ENCODE measurements at places on chromosomes 1 and 21. TPM values are rescaled to one million over a fixed set of nuclear protein-coding genes. Genes with fewer than 3 reads are reported as not detected.

DNA sequence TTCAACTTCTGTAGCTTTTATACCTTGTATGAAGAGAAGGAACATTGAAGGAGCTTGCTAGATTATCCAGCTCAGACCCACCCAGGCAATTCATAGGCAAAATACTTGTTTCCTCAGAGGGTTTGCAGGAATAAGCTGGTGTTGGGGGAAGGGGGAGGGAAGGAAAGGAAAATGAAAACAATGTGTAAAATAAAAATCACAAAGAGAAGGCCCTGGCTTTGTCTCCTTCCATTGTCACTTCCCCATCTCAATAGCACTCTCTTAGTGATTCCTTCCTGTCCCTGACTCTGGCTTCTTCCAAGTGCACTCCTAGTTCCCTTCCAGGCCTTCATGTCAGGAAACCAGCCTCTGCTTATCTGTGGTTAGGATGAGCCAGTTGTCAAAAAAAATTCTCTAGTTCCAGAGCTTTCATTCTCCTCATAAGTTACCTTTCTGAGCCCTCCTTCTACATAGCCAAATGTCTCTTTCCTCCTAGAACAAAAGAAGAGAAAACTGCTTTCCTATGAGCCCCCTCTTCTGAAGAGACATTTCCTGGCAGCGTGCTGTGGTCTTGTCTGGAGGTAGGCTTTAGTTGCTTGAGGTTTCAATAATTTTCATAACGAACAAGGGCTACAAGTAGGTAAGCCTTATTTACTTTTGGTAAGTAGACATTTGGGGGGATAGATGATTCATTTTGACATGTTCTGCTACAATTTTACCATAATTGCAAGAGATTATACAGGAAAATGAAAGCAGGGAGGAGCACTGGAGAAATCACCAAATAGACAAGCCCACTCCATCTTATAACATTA lies 45.7 kb downstream of the FASLG start:
- no peak for DNase-seq

DNA sequence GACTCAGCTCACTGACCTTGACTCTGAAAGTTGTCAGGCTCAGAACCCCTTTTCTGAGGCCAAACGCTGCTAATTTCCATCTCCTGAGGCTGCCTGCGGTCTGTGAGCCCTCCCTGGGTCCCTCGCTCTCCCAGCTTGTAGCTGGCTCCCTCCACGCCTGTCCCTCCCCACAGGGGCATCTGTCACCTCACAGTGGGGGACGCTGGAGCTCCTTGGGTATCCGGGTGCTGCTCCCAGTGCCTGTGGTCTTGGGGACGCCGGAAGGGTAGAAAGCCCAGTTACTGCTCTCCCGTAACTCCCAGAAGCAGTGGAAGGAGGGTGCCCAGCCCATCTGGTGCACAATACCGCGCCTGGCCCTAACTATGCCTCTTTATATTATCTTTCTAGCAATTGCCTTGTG lies 13.0 kb upstream of the MMEL1 start:
- no peak for DNase-seq

RGS13 gene
- total RNA-seq = 3.4 TPM

- no peak for DNase-seq
These were observed 50.7 kb downstream of the TM2D1 start for GRCh38 chr1:61674221-61674620.

ACP6 gene
- 23.4 TPM for total RNA-seq

DNA sequence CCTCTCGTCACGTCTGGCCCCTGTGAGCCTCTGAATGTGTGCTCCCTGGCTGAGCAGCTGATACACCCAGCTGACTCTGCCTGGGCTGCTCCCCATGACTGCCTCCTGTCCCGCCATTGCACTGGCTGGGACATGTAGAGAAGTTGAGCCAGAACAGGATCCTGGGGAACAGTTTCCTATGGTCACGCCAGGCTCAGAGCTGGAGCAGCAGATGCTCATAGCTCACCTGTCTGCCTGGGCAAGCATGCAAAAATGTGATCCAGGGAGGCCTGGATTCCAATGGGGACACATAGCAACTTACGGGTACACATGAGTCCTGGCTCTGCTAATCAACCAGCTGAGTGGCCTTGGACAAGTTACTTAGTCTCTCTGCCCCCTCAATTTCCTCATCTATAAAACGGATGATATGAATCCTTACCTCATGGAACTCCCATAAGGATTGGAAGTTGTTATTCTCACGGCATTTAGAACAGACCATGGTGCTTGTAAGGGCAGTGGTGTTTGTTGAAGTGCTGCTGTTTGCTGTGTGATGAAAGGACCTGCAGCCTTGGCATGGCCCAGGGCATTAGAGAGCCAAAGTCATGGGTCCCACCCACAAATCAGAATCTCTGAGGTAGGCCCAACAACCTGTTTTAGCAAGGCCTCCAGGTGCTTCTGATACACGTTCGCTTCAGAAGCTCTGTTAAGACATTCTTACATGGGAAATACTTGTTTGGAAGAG lies 150.3 kb upstream of the VANGL1 start:
- no peak for DNase-seq

DNA sequence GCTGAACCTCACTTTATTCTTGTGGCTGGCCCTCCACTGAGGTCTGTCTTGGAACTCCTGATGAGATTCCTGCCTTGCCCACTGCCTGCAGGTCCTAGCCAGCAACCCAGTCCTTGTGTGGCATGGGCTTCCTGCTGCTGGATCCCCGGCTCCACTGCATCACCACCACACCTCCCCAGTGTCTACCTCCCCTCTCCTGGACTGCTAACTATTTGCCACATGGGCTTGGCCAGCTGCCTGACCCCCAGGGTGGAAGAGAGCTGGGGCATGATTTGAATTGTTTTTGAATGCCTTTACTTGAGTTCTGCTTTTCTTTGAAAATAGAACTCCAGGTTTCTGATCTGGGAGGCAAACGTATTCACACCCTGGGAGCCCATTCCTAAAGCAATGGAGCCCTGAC lies 41.2 kb downstream of the SPAG17 start:
- DNase-seq = no peak

DNA sequence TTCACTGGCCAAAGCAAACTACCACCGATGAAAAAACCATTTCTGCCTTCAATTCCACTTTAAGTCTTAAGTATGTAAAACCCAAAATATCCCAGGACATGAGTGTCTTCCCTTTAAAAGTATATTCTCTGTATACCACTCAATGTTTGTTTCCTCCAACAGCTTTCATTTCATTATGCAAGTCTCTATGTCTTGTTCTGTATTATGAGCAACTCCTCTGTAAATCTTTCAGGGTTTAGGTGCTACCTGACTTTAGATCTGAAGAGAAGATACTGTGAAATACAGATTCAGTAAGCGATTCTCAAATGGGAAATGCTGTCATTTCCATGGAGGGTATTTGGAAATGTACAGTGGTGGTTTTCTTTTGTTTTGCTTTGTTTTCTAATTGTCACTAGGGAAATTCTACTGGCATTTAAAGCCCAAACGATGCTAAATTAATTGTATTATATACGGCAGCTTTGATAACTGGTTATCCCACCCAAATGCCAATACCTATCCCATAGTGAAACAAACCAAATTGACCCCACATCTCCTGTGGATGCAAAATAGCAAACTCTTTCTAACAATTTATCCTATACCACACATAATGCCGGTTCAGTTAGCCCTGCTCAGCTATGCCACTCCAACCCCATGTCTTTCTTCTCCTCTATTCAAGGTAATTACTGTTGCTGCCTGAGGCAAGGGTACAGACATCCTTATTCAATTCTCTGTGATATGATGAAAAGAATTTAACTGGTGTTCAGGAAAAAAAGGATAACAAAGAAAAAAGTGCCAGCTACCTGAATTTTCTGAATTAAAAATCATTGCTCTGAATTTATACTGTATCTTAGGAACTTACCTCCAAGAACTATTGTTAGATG lies 182.8 kb downstream of the EIF4G3 start:
- no peak for DNase-seq

GRCh38 chr1:91697416-91697815 lies 188.5 kb downstream of the TGFBR3 start:
- no peak for DNase-seq
